ENCODE measurements at places on chromosomes 5 and 9.
A peak's percentile ranks its signal among the peaks of the same experiment; 100 is the strongest.

GRCh38 chr5:170293273-170293672 lies 4.3 kb downstream of the LCP2 start:
- DNase-seq: no peak

DNA sequence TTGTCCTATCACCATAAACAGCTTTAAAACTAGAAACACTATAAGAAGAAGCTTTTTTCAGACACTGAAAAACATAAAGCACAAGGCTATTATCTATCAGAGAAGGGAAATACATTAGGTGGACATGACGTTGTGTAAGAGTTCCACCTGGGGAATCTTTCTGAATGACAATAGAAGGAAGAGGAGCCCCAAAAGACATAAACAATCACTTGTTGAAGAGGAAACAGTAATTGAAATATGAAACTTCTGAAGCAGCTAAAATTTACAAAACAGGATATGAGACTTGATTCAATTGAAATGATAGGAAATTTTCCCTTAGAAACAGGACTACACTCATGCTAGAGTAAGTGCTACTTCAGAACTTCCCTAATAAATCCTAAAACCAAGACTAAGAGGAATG lies 933.6 kb downstream of the EFNA5 start:
- DNase-seq: no peak

DNA sequence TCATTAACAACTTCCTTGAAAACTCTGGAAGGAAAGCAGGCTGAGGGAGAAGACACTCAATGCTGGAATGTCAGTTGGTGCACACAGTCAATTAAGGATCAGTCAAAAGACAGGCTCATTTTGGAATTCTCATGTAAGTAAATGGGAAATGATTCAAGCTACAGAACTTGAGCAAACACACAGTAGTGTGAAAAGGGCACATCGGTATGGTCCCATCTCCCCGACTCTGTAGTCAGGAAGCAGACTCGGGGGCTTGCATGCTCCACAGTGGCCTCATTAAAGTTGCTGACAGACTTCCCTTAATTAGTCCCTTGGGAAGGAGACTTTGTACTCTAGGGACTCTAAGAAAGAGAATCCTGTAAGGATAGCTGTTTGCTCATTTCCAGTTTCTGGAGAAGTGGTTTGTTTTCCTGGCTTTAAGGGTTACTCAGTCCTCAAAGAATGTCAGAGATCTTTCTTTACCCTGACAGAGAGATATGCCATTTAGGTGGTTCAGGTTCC lies 339.2 kb downstream of the ADAMTS6 start:
- DNase-seq: no peak

GRCh38 chr5:33270671-33271070 lies 170.1 kb upstream of the TARS1 start:
- DNase-seq: no peak

GRCh38 chr9:26756881-26757280 lies 135.7 kb downstream of the CAAP1 start:
- DNase-seq: no peak

- DNase-seq: no peak
Observed at GRCh38 chr5:124923131-124923530, 176.7 kb upstream of the ZNF608 start.

DNA sequence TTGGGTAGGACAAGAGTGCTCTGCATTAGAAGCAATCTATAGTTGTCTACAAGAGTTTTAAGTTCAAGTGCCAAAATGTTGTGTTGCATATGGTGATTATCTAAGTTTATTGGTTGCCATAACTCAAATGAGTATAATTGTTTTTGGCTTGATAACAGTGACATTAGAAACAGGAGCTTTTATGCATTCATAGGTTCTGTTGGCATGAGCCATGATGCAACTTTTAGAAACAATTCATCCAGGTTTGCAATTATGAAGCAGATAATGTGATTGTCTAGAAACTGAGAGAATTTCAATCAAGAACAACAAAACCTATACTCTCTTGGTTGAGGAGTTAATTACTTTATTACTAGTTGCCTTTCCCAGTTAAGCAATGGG lies 137.0 kb downstream of the PBX3 start:
- DNase-seq: no peak

DNA sequence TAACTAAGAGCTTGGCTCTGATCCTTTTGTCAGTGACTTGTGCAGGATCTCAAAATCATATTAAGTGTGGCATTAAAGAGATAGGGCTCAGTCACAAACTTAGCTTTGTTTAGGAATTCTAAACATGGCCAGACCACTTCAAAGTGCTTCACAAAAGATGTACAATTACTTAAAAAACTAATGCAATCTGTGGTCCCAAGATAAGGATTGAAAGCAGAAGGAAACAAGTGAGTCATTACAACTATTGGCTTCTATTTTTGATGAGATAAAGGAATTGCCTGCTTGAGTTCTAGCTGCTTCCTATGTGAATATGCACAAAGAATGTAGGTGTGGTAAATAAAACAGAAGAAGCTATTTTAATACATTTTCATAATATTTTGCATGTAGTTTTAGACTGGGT lies 44.9 kb upstream of the SLC12A2 start:
- no peak for DNase-seq

DNA sequence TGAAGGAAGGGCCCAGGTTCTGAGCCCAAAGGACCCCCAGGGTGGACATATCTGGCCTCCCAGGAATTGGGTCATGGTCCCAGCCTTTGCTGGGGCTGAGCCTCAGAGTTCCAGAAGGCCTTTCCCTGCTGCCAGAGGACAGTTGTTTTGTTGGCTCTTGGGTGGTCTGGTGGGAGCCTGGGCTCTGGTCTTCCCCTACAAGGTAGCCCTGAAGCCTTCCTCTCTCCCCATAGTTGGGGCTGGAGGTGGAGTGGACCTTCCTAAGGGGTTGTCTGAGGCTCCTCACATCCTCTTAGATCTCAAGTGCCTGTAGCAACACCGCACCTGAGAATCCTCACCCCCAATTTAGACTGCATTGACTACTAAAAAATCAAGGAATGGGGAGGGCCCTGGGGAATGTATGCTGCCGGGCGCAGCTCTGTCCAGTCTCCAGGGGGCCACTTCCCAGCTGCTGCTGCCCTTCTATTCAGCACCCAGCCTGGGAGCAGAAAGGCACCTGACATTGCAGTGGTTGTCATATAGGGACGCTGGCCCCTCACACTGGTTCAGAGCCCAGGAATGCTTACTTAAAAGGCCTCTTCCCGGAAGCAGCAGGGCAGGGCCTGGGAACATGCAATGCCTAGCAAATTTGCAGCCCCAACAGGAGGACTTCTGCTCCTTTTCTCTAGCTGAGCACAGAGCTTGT lies 66.4 kb downstream of the IL31RA start:
- no peak for DNase-seq

DNA sequence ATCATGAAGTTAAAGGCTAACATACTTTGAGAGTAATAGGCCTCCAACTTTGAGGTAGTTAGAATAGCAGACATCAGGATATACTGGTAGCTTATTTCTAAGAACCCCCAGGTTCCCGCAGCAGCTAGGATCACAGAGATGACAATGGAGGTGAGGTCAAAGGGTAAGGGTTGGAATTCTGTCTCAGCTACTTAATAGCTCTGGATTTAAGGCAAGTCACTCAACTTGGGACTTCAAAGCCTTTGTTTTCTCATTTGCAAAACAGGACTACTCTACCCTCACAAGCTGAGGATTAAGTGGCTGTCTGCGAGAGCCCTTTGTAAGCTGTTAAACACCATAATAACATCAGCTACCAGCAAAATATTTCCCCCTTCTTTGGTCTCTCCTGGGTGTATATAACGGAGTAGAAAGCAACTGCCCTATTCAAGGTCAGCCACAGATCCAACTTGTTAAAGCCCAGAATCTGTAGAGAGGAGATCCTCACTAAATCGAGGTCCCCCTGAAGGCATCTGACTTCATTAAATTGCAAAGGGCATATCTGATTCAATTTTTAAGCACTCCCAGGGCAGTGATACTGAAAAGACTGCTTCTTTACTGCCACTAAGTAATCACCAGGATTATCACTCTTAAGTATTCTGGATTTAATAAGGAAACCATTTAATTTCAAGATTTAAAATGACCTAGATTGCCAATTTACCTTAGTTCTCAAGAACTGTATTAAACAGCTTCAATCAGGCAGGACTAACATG lies 104.7 kb downstream of the DCP2 start:
- DNase-seq: no peak

DNA sequence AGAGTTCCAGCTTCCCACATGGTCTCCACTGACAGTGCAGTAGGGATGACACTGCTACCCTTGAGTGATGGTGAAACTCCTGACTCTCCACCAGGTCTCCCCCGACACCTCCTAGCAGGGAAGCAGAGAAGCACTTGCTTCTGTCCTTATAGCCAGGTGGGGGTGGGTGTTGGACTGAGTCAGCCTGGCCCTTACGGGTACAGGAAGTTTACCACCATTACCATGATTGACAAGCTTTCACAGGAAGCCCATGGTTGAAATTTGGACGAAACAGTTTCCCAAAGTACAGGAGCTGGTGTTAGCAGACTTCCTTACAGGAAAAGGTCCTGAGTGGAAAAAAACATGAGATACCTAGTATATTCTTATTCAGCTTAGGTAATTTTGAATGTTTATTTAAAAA lies 3.1 kb upstream of the FBXL7 start:
- no peak for DNase-seq

DNA sequence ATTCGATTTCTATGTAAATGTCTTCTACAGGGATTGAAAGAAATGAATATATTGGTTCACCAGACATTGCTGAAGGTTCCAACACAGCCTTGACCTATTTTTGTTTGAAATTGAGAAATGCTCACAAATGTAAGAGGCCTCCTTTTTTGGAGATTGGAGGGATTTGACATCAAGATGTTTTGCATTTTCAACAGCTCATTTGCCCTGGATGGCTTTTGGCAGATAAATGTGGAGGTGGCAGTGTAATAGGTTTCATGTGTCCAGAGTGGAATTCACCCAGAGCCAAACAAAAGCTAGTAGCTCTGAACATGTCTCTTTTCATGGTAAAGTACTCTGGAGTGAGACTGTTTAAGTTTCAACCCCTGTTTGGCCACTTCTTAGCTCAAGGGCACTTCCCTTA lies 77.3 kb downstream of the PALM2AKAP2 start:
- DNase-seq: no peak

DNA sequence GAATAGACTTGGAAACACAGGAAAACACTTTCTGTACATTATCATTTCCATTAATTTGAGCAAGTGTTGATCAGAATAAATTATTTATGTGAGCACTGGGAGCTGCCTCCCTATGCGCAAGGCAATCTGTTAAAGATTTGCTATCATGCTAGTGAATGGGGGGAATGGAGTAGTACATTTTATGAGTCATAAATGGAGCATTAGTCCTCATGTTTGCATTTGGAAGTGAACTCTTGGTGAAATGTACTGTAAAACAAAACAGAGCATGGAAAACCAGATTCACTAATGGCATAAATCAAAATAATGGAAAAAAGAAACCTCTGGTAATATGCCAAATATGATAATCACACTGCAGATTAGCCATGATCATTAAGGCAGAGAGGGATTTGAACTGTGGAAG lies 40.5 kb upstream of the TMC1 start:
- DNase-seq: no peak

- no peak for DNase-seq
Observed at GRCh38 chr5:58149746-58150145, 310.1 kb downstream of the PLK2 start.

DNA sequence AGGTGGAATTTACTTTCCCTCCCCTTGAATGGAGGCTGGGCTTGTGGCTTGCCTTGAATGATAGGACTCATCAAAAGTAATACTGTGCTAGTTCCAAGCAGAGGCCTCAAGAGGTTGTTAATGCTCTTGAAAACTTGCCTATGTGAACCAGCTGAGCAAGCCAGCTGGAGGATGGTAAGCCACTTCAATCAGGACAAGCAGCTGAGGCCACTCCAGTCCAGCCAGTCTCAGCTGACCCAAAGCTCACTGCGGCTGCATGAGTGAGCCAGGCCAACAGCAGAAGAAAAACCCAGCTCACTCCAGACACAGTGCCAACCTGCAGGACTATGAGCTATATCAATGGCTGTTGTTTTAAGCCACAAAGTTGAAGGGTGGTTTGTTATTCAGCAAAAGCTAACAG lies 182.8 kb downstream of the MCTP1 start:
- DNase-seq: no peak

- no peak for DNase-seq
Observed at GRCh38 chr5:60366489-60366888, 333.5 kb downstream of the DEPDC1B start.

GRCh38 chr5:167943343-167943742 lies 348.1 kb upstream of the WWC1 start:
- no peak for DNase-seq

- no peak for DNase-seq
Observed at GRCh38 chr5:53333160-53333559, 147.3 kb upstream of the FST start.

- no peak for DNase-seq
Observed at GRCh38 chr5:151038801-151039238, 18.4 kb downstream of the GPX3 start.

GRCh38 chr5:95081500-95081960 lies 203.4 kb downstream of the MCTP1 start:
- peak; percentile 78 for DNase-seq

DNA sequence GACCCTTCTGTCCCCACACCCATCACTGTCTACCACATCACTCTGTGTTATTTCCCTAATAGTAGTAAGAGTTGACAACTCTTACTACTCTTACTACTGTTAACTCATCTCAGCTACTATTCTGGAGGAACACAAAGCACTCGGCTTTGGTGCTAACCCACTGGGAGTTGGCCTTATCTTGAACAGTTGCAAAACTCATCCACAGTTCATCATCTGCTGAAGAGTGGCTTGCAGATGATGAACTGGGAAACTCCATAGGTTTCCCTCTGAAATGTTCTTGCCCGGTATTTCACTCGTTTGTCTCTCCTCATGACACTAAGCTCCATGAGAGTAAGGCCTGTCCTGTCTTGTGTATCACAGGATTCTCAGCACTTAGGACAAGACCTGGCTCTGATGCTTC lies 221.4 kb downstream of the NR3C1 start:
- no peak for DNase-seq

- DNase-seq: no peak
Observed at GRCh38 chr9:94643176-94643575, 3.9 kb upstream of the FBP1 start.

DNA sequence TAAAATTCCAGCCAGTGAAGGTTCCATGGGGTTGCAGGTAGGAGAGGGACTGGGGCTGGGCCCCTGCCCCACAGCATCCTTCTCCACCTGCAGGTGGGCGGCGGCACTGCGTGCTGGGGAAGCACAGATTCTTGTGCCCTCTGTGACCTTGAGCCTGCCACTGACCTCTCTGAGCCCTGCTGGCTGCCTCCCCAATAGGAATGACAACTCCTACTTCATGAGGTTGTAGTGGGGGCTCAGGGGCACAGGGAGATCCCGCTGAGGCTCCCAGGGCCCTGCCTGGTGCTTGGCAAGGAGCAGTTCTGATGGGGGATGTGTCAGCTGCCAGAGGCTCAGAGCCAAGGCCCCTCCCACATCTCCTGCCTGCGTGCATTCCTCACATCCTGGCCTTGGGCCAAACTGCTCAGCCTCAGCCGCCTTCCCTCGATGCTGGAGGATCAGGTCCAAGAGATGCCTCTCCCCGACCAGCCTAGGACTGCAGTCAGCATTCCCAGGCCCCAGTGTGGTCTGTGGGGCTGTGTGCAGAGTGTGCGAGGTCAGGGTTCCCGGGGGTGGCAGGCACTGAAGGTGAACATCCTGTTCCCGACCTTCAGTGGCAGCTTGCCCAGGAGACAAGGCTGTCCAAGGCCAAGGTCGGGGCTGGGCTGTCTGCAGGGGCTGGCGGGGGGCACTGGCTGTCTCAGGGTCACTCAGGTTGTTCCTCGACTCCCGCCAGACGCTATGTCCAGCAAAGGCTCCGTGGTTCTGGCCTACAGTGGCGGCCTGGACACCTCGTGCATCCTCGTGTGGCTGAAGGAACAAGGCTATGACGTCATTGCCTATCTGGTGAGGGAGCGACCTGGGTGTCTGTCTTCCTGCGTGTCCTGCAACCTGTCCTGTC lies 7.0 kb downstream of the ASS1 start:
- peak; percentile 49 for DNase-seq
